Stimulated activated CD8-positive, alpha-beta memory T cell treated with anti-CD3 and anti-CD28 coated beads, Interleukin-2, amount 100 ng/mL, for 1 hour (primary cell): ENCODE measurements at places on chromosomes 11 and 22.

DNA sequence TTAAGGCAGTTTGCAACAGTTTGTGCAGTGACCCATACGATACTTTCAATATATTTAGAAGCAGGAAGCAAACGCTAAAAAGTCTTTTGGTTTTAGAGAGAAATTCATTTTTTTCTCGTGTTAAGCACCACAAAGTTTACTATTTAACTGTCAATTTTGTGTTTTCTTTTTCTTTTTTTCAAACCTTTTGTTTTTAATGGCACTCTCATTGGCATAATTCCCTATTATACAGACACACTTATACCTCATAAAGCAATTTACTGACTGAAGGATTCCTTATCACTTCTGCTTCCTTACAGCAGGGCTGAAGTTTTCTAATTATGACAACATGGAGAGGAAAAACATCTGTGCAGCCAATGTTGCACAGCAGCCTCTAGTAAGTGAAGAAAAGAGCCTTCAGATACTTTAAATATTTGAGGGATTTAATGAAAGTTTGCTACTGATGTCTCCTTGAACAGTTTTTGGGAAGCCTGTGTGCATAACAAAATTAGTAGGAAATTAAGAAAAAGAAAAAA, 2191.2 kb downstream of the LRRC4C start:
- no peak for DNase-seq

- peak; percentile 19 for DNase-seq
Observed at GRCh38 chr11:6746086-6746618, 25.6 kb downstream of the OR2AG2 start.

DNA sequence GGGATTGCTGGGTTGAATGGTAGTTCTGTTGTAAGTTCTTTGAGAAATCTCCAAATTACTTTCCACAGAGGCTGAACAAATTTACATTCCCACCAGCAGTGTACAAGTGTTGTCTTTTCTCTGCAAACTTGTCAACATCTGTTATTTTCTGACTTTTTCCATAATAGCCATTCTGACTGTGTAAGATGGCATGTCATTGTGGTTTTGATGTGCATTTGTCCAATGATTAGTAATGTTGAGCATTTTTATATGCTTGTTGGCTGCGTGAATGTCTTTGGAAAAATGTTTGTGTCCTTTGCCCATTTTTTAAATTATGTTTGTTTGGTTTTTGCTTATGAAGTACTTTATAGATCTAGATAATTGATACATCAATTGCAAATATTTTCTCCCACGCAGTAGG, 1025.0 kb downstream of the JRKL start:
- DNase-seq = no peak

GRCh38 chr11:78935398-78936068, 360.9 kb upstream of the NARS2 start:
- DNase-seq = no peak

DNA sequence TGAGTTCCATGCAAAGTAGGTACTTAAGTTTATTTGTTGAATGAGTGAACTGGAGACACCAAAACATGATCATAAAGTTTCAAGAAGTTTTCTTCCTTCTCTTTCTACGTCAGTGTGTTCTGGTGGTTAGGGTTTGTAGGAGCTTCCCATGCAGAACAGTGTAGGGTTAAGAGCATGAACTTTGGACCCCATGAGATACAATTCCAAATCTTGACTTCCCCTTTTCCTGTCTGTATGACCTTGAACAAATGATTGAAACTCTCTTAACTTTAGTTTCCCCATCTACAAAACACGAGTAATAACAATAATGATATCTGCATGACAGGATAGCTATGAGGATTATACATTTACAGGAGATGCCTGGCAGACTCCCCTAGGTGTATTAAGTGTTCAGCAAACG, 41.0 kb upstream of the TENM4 start:
- DNase-seq = no peak

DNA sequence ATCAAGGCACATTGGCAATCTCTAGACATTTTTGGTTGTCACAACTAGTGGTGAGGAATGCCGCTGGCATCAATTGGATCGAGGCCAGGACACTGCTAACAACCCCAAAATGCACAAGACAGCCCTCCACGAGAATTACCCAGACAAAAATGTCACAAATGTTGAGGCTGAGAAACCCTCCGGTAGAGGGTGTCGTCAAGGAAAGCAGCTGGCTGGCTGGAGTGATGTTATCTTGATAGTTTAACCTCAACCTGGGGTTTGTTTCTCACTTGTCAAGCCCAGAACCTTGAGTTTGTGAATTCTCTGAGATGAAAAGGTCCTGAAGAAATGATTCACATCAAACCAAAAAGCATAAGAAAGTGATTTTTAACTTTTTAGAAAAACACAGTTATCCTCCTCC, 21.1 kb upstream of the TMPRSS13 start:
- DNase-seq = peak; percentile 50

DNA sequence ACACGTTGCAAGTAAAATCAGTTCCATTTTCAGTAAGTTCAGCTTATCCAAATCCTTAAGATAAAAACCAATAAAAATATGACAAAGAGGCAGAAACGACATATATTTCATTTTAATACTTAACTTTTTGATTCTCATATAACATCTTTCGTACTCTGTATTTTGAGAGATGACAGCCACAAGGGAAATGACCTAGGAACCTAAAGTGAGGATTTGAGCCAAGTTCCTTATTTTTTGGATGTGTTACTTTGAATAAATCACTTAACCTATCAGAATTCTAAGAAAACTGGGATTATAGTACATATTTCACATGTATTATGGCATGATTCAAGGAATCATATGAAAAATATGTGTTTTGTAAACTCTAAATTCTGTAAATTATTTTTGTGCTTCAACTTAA, 143.6 kb upstream of the TRPC6 start:
- no peak for DNase-seq

GRCh38 chr11:68962527-68963250, 18.1 kb downstream of the MRGPRD start:
- DNase-seq = no peak

DNA sequence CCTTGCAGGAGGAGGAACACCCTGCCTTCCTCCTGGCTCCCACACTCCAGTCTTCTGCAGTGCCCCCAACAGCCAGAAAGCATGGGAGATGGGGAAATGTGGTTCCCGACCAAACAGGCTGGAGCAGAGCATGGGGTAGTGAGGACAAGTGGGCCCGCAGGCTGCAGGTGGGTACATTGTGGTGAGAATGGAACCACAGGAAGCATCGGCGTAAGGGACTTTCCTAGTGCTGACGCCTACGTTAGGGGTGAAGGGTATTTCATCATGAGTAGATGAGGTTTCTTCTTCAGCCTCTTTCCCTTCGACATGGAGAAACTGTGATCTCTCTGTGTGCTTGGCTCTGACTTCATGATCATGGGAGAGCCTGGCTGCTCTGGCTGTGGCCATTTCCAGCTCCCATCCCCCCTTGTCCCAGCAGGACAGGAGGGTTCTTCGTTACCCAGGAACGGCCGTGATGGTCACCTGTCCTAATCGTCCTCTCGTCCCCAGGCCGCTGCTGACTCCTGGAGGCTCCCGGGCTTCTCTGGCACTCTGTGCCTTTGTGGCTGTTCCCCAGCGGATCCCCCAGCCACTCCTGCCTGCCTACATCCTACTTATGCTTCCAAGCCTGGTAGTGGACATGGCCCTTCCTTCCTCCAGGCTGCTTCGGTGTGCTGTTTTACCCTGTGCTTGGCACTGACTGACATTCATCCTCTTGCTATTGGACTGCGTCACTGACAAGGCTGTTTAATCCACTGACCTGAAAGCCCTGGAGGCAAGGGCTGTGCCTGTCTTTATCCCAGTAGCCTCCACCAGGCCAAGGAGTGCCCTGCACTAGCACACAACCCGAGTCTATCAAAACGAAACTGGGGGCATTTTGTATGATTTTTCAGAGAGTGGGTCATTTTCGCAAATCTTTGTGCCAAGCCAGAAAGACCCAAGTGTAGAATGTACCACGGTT, 65.2 kb upstream of the CECR2 start:
- peak; percentile 16 for DNase-seq

- no peak for DNase-seq
Observed at GRCh38 chr11:59918987-59919589, 19.1 kb upstream of the OOSP1 start.

DNA sequence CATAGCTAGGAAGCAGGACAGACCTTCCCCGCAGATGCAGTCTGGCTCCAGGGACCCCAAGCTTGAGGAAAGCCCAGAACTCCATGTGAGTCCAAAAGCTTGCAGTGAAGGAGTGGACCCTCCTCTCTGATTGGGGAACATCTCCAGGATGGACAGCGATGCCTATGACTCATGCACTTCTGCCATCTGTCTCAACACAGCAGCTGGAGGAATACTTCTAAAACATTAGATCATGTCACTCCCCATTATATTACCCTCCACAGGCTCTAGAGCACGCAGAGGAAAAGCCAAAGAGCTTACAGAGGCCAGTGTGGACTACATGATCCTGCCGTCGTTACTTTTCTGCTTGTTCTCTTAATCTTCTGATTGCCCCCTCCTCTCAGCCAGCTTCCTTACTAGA, 605.7 kb downstream of the INSC start:
- no peak for DNase-seq

GRCh38 chr11:104905271-104905670, 7.0 kb upstream of the CASP12 start:
- no peak for DNase-seq

DNA sequence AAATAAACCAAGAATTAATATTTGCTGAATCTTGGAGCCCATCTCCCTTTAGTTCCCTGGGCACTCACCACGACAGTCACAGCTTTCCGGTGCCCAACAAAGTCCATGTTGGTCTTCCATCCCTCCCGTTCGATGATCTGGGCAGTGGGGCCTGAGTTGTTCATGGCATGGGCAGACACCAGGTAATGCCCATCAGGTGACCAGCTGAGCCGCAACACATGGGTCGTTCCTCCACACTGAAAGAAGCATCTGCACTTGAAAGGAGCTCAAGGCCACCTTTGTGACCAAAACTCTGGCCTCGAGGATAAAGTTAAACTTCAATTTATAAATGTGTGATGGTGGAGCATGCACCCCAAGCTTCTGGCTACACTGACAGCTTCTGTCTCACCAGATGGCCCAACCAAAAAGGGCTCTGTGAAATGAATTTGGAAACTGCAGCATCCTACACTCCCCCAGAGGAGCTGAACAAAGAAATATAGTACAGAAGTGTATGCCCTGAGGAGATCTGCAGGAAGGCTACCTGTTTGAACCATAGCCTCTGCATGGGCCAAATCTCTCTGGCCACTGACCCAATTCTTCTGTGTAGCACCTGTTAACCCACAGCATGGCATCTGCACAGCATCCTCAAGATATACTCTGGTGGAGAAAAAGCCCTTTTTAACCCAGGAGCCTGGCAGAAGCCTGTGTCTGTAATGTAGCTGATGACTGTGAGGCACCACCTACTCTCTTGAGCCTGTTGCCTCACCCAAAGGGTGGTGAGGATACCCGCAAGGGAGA, 37.1 kb downstream of the HIRA start:
- DNase-seq = no peak

- no peak for DNase-seq
Observed at GRCh38 chr11:62770778-62771143, 435 bp upstream of the TAF6L start.

GRCh38 chr11:33701302-33702230, 940 bp upstream of the C11orf91 start:
- DNase-seq = no peak

GRCh38 chr11:19810852-19811251, 98.2 kb downstream of the NAV2 start:
- DNase-seq = no peak

DNA sequence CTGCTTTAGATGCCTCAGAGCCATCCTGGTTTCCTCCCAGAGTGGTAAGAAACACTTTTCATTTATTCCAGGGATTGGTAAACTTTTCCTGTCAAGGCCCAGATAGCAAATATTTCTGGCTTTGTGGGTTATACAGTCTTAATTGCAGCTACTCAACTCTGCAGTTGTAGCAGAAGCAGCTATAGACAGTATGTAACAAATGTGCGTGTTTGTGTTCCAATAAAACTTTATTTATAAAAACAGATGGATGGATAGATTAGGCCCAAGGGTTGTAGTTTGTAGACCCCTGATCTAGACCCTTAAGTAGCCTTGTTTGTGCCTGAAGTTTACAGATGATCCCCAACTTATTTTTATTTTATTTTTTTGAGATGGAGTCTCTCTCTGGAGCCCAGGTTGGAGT, 17.9 kb downstream of the NNMT start:
- no peak for DNase-seq

- DNase-seq = no peak
Observed at GRCh38 chr11:19868281-19868821, 155.7 kb downstream of the NAV2 start.
